Stimulated activated CD4-positive, alpha-beta T cell treated with anti-CD3 and anti-CD28 coated beads, TNF-alpha, amount 100 ng/mL, for 1 hour (primary cell): ENCODE measurements at places on chromosomes 13 and 19.

DNA sequence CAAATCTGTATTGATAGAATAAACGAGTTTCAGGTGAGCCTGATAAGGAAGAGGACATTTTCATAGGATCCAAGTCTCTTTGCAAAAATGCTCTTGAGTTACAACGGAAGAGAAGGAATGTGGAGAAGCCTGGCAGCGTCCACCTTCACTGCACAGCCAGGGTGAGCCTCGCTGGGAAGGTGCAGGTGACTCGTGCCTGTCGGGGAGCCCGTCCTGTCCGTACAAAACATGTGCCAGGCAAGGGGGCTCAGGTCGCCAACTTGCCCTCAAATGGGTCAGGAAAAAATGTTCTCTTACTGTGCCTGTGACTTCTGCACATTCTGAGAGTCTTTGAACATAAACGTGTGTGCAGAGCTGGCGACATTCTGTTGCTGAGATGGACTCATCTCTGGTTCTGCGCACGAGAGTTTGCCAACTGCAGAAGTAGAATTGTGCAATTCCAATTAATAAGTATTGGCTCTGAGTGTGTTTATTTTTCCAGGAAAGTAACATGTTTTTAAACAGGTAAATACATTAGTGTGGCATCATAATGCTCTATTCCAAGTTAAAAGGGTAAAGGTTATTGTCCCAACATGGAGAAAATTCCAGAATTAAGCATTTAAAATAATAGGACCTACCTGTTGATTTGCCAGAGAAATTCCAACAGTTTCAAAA is 28.6 kb downstream of the NAXD start:
- DNase-seq, result no peak

DNA sequence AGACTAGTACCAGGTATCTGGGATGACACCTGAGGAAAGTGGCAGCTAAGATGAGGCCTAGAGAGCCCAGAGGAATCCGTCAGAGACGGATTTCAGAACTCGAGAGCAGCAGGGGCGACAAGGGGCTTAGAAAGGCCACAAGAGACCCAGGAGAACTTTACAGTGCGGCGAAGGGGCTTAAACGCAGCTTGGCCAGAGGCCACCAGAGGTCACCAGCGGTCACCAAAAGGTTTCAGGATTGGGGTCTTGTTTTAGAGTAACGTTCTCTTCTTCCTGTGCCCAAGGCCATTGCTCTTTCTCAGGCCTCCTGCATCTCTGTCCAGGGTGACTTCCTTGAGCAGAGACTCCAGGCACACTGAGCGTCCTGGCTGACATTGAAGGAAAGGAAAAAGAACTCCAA is 2.2 kb downstream of the ZSCAN22 start:
- DNase-seq, result no peak

DNA sequence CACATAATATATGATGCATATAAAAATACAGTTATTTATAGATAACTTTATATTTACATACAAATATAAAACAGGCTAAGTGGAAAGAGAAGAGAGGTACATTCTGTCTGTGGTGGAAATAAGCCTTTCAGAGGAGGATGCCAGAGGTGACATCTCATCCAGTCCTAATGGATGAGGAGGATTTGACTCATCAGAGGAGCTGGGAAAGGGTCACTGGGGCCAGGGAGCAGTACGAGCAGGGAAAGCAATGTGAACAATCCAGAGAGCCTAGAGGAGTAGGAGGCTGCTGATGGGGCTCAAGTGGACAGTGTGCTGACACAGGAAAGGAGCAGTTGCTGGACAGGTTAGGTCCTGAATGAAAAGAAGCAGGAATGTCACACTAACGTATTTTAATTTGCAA is 18.6 kb downstream of the NALCN start:
- no peak for DNase-seq

DNA sequence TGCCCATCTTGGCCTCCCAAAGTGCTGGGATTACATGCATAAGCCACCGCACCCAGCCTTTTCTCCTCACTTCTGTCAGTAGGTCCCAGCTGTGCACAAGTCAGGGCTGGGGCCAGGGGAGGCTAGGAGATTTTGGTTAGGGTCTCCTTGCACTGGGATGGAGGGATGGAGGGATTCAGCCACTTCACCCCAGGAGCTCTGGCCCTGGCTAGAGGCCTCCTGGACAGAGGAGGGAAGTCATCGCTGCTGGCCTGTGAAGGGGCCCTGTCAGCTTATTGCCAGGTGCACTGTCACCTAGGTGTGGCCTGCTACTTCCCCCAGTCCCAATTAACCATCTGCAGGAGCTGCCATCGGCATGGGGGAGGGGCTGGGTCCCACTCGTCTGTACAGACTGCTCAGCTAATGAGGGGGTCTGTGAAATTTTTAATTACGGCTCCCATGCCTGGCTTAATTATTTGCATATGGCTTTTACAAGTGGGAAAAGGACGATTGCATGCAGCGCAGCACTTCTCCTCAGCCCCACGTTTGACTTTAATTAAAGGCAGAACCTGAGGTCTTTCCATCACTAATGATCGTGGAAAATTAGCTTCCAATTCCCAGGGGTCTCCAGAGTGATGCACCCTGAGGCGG is 52.4 kb downstream of the CHST8 start:
- no peak for DNase-seq

- no peak for DNase-seq
Measured at GRCh38 chr13:82088781-82089180, 1747.9 kb upstream of the SPRY2 start.

GRCh38 chr13:66559093-66559492 is 671.0 kb downstream of the PCDH9 start:
- no peak for DNase-seq

- no peak for DNase-seq
Measured at GRCh38 chr19:5694956-5695648, 5.0 kb downstream of the RPL36 start.

DNA sequence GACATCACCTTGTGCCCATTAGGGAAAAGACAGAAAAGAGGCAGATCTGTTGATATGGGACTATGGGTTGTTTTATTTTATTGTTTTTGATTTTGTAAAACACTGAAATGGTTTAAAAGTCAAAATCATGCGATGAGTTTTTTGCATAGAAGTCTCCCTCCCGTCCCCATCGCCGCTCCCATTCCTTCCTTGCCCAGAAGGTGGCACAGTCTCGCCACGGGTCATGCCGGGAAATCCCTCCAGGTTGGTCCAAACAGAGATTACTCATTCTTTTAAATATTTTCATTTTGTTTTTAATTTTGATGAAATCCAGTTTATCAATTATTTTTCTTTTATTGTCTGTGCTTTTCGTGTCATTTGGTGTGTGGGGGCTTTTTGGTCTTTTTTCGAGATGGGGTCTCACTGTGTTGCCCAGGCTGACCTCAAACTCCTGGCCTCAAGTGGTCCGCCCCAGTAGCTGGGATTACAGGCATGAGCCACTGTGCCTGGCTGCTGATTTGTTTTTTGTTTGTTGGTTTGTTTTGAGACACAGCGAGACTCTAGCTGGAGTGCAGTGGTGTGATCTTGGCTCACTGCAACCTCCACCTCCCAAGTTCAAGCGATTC is 9.2 kb downstream of the PGPEP1 start:
- no peak for DNase-seq

GRCh38 chr13:66353664-66354063 is 876.5 kb downstream of the PCDH9 start:
- no peak for DNase-seq

- DNase-seq, result no peak
Measured at GRCh38 chr13:99758460-99759162, 213.0 kb downstream of the ZIC5 start.

DNA sequence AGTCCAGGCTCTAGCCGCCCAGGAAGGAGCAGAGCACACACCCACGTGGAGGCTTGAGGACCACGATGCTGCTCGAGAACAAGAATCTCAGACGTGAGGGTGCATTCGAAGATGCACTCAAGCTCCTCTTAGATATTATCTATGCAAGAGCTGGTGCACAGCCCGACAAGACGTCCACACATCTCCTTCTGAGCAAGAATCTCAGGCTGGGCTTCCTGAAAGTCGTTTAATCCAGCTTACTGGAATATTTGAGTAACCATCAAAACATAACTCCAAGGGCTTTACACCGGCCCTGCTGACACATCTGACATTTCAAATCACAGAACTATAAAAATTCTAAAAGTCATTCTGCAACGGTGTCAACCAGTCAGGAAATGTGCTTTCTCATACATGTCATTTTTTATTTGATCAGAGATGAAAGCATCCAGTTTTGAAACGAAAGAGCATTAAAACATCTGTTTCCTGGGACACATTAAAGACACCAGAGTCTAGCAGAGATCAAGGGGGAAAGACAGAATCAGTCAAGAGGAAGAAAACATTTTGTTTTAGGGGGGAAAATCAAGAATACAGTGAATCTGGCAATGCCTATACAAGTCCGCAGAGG is 177.7 kb upstream of the IRS2 start:
- DNase-seq, result no peak

DNA sequence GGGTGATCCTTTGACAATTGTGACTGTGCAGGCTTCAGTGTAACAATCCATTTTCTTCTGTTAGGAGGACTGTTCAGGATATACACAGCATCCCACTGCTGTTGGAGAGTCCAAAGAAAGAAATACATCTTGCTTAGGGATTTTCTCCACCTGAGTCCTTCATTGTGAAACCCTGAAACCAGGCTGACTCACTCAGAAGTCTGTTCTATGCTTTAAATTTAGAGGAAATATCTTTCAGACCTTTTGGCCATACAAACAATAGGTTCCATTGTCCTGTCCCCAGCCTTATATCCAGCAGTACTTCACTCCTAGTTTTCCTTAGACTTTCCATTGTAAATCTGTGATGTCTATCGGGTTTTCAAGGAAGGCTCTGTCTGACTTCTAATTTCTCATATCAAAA is 379.1 kb downstream of the SUCLA2 start:
- no peak for DNase-seq

- no peak for DNase-seq
Measured at GRCh38 chr19:54203151-54203611, 2.5 kb downstream of the RPS9 start.

GRCh38 chr13:102237230-102237629 is 164.6 kb downstream of the FGF14 start:
- DNase-seq, result no peak

DNA sequence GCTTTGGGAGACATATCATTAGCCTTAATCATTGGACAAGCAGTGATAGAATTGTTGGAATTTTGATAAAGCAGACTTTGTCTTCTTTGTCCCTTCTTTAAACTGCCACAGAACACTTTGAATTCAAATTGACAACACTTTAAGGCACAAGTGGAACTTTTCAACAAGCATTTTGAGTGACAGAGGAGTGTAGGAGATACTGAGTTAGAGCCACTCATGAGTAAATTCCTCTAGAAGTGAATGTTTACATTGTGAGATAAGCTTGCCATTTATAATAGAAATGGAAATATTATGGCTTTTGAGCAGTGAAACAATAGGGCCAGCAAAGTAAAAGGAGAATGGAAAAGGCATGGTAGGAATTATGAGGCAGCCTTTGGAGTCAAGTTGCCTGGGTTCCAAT is 515.8 kb downstream of the SLITRK6 start:
- no peak for DNase-seq

- no peak for DNase-seq
Measured at GRCh38 chr13:34017231-34017630, 199.3 kb downstream of the RFC3 start.

DNA sequence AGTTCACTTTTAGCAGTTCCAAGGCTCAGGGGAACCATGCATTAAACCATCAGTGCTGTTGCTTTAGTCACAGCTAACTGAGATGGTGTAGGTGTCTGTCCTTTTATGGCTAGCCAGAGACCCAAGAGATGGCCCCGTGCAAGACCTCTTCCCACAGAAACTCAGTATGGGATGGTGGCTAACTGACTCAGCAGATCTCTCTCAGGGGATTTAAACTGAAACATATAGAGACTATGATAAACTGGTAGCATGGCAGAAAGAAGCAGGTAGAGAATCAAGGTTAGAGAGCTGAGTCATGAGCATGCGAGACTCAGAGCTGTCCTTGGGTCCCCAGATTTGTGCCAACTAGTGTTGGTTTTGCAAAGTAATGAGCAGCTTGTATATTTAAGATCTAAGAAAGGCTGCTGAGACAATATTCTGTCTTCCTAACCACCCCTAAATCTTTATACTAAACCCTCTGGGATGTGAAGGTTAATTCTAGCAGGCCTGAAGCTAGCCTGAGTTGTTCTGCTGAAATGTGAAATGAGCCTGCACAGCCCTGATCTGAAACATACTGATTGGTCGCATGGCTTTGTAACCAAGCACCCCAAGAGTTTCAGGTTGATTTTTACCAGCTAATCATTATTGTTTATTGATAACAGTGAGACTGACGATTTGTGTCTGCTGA is 6.5 kb upstream of the SCEL start:
- no peak for DNase-seq

DNA sequence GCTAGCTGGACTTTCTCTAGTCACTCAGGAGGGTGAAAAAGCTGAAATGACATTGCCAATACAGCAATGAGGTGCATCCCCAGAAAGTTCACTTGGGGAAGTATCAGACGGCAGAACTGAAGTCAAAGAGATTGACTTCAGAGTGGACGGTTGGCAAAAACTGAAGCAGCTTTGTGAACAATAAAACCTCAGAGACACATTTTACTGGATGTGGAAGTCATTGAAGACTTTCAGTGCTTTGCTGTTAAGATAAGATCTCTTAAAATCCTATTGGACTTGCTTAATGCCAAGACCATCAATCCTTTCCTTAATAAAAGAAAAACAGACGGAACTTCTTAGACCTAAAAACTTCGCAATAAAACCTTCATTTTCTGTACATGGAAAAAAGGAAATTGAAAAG is 103.7 kb downstream of the ABCC4 start:
- DNase-seq, result no peak

GRCh38 chr19:18450931-18451836 is 13.3 kb upstream of the ISYNA1 start:
- DNase-seq, result peak; percentile 74

DNA sequence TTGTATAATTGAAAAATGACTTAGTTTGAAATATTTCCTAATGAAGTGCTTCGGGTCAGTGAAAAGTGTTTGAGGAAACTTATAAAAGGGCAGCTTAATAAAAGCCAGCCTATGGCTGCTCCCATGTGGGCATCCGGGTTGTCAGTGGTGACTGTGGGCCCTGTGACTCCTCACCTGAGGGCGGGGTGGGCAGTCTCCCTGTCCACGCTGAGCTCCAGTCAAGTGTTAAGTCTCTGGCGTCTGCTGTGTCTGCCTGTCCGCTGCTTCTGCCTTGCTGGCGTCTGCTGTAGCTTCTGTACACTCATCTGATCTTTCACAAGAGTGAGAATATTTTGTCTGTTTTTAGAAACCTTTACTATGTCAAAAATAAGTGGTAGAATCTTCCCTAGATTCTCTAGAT is 7.1 kb downstream of the LAMP1 start:
- no peak for DNase-seq

- DNase-seq, result no peak
Measured at GRCh38 chr13:113456116-113456702, 2.9 kb upstream of the ADPRHL1 start.

DNA sequence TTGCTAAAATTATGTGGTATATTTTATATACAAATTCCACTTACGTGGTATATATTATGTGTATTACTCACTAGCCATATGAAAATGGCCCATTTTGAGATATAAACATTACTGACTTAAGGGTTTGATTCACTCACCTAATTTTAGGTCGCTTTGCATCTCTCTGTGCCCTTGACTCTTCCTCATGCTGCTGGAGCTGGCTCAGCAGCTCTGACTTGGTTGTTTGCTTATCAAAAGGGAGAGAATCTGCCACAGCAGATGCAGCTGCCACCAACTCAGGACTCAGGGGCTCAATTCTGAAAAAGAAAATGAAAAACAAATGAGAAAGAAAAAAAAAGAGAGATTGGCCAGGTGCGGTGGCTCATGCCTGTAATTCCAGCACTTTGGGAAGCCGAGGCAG is 12.2 kb downstream of the MRPS31 start:
- DNase-seq, result no peak

GRCh38 chr19:53664760-53665159 is 33.0 kb downstream of the DPRX start:
- no peak for DNase-seq
